Stimulated activated CD4-positive, alpha-beta T cell treated with anti-CD3 and anti-CD28 coated beads, Interleukin-15, amount 100 ng/mL, for 1 hour (primary cell): ENCODE measurements at places on chromosomes 13 and 19.

DNA sequence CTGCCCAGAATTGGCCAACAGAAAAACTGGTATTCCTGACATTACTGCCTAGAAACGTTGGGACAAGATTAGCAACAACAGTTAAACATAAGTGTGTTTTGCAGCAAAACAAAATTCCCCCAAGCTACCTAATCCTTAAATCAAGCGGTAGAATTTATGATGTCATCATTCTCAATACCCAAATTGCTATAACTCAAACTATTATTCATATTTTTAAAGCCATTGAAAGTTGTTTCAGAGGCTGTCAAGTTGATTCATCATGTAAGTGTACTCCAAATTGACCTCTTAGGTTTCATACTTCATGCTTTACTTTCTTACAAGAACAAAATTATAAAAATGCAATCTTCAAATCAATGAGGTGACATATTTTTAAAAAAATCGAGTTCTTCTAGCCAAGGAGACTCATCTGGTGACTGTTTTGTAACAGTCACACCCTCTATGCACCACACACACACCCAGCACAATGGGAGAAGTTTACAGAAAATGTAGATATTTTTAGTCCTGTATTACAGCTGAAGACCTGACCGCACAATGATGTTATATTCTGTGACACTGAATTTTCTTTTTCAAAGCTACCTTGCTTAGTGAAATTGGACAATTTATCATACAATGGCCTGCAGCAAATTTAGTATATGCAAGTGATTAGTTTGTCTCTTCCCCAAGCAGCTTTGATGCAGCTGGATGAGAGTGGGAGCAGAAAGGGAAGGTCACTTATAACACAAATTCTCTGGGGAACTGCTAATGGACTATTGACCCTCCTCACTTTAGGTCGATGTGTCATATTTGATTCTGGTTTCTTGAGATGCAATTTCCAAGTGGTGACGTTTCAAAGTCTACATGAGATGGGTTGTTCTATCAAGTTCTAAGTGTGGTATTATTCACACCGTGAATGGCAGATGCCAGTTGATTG is 345.3 kb upstream of the OBI1 start:
- DNase-seq = no peak

DNA sequence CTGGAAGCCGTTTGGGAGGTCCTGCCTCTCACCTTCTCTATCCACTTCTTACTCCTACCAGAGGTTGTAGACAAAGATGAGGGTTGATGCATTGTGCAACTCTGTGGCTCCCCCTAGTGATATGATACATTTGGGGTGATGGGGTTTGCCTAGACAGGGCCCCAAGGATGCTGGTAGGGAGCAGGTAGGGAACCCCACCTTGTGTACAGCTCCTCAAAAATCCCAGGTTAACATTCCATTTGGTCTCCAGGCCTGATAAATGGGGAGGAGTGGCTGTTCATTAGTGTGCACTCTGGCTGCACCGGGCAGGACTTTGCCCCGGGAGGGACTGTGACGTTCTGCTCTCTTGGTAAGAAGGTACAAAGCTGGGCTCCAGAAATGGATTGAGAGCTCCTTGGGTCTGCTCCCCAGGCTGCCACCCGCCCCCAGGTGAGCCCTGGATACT is 19.2 kb downstream of the SIGLEC8 start:
- DNase-seq = no peak

GRCh38 chr19:35717665-35718344 is at the start of gene KMT2B:
Gene KMT2B (plus strand): TSS chr19:35718003. CDS start chr19:35718019, 16 bp downstream.
- no peak for DNase-seq

DNA sequence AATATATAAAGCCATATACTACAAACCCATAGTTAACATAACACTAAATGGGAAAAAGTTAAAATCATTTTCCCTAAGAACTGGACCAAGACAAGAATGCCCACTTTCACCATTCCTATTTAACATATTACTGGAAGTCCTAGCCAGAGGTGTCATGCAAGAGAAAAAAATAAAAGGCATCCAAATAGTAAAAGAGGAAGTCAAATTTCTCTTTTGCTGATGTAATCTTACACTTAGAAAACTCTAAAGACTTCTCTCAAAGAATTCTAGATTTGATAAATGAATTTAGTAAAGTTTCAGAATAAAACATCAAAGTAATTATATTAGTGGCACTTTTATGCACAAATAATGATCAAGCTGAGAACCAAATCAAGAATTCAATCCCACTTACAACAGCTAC is 678.9 kb upstream of the SLITRK5 start:
- DNase-seq = no peak

GRCh38 chr19:55838251-55838650 is 1.9 kb downstream of the NLRP4 start:
- no peak for DNase-seq

GRCh38 chr19:39943586-39943985 is 9.2 kb upstream of the FCGBP start:
- no peak for DNase-seq

DNA sequence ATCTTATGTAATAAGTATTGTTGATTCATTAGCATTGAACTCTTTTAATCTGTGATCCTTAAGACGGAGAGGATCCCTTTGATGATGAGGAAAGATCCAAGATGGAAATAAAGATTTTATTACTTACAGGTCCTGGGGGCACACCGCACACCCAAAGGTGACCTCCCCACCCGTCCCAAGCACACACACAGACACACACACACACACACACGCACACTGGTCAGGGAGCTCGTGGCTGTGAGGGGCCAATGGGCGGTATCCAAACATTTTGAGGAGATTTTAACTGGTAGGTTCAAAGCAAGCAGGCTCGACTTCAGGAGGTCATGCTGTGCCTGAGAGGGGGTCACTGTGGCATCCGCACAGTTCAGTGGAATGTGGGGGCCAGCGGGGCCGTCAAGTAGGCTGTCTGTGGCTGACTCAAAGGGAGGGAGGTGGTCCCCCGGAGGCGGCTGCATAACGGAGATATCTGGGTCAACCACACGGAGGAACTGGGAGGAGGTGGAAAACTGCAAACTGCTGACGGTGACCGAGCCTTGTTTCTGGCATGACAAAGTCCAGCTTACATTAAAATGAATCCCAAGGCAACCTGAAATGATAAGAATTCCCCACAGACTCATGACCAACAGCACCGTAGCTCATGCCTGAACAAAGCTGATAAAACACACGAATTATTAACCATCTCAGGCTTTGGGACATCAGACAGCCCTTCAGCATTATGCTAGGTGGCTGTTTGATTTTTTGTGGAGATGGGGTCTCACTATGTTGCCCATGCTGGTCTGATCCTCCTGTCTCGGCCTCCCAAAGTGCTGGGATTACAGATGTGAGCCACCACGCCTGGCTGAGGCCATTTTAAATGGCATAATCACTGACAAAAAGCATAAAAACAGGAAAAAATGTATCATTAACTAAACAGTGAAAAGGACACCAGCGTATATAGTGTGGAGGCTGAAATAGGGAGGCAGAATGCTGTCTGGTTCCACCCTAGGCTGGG is 20.9 kb upstream of the SIGLEC11 start:
- DNase-seq = no peak

DNA sequence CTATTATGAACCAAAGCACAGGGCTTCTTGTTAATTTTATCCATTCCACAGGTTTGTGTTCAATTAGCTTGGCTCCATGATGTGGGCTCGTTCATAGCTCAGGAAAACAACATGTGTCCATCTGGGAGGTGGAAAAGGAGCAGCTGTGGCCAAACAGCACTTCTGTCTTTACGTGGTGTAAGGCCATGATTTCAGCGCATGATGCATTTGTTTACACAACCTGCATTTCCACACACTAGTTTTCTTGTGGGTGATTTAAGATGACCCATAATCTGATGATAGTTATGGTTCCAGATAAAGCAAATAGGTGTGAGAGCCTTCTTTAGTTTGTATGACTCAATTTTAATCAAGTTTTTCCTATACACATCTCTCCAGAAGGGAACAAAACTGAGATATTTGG is 101.7 kb downstream of the TNFRSF19 start:
- no peak for DNase-seq

DNA sequence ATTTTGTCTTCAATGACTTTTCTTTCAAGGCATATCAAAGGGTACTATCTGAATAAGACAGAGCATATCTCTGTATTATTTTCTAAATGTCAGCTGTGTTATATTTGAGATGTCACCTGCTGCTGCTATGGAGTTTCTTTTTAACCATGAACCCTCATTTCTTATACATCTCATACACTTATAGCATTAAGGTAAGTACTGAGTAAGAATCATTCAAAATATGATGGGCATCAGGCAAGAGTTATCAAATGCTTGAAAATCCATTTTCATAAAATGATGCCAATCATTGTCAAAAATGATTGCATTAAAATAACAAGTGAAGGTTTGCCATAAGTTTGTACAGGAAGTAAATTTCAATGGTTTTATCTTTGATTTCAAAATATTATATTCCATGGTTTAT is 2005.0 kb upstream of the PCDH20 start:
- no peak for DNase-seq

GRCh38 chr13:40026174-40026585 is 370.7 kb downstream of the COG6 start:
- no peak for DNase-seq

- DNase-seq = no peak
Measured at GRCh38 chr13:102868366-102868936, 22.6 kb downstream of the ERCC5 start.
